ENCODE measurements at places on chromosomes 6 and 20.

DNA sequence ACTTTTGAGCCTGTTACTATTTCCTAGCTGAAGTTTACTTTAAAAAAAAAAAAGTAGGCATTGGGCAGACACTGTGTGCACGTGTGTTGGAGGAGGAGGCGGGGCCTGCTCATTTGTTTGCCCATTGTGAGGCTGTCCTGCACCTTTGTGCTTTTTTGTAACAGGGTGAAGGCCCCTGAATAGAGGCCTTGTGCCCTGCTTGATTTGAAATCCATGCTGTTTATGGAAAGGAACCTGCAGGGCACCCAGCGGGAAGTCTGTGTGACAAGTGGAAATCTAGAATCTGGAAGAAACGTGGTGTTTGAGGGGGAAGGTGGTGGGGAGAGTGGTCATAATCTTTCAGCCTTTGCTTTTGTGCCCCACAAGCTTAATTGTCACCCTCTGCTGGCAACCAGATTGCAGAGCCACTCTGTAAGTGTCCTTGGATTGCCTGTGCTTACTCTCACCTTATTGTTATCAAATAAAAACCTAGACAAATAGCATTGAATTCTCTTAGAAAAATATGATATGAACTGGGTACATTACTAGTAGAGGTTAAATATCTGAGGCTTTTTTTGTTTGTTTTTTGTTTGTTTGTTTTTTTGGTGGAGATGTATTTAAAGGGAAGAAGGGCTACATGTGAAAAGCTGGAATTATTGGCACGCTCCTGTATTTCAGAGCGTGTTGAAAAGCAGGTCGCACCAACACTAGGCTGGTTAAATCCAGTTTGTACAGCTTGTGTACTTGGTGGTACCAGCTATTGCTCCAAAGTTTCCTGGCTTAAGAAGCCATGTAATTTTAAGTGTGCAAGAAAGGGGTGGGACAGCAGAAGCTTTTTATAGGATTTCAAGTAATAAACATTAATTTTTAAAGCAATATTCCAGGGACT is 156.3 kb downstream of the ARID1B start:
- DNase-seq = no peak

- DNase-seq = no peak
Measured at GRCh38 chr20:59006167-59006863, 739 bp downstream of the CTSZ start.

- DNase-seq = no peak
Measured at GRCh38 chr6:63527658-63528514, 44.4 kb upstream of the LOC128125822 start.

DNA sequence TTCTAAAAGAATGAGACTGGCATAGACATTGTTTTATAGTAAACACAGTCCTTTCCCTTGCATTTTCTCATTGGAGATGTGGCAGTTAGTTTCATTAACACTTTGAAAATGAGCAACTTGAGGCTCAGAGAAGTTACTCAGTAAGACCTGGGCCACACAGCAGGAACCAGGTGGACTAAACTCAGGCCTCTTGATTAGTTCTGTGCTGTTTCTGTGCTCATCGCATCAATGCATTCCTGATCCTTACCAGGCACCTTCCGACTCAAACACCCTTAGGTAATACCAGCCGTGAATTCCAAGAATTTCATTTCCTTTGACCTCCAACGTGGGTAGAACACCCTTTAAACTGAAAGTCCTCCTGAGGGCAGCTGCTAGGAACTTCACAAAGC is 362.8 kb downstream of the ESR1 start:
- DNase-seq = no peak

DNA sequence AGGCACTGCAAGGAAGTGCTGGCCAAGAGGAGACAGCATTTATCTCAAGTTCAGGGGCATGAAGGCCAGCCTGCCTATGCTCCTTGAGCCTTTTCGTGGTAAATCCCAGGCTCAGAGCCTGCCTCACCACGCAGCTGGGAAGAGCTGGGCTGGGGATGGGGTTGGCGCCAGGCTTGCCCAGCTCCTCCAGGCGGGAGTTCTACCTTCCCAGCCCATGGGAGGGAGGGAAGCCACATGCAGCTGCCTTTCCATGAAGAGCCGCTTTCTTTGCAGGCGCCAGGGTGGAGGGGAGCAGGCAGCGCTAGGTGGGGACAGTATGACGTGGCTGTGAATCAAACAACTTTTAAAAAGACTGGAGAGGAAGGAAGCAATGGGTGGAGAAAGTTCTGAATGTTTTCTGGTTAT is 19.5 kb upstream of the SIRT5 start:
- DNase-seq = no peak

GRCh38 chr6:87068795-87069194 is 26.1 kb downstream of the CGA start:
- no peak for DNase-seq

GRCh38 chr20:49909499-49910339 is 5.6 kb downstream of the SPATA2 start:
- no peak for DNase-seq

DNA sequence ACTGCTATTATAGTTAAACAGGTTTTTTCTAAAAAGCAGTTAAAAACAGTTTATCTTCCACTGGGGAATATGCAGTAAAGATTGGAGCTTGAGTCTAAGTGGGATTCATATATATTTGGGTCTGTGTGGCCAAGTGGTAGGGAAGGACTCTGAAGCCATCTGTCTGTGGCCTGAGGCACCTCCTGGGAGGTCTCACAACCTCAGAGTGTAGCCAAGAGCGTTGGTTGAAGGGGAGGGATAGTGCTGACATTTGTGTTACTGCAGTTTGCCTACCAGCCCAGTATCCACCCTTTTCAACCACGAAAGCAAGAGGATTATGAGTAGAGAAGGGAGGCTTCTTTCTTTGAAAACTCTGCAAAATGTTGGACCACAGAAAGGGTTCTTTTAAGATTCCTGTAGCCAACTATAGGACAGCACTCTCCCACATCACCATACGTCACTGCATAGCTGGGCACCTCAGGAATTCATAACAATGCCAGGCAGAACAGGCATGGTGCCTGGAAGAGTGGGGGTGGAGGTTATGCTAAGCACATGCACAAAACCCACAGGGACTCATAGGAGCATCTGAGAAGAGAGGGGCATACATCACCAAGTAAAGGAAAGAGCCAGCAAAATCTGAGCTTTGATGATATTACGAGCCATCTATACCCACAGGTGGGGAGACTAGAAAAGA is 90.5 kb upstream of the HEY2 start:
- no peak for DNase-seq

GRCh38 chr6:79226660-79227059 is 7.8 kb downstream of the HMGN3 start:
- DNase-seq = no peak

- DNase-seq = no peak
Measured at GRCh38 chr6:105177556-105177955, 2.3 kb downstream of the POPDC3 start.

DNA sequence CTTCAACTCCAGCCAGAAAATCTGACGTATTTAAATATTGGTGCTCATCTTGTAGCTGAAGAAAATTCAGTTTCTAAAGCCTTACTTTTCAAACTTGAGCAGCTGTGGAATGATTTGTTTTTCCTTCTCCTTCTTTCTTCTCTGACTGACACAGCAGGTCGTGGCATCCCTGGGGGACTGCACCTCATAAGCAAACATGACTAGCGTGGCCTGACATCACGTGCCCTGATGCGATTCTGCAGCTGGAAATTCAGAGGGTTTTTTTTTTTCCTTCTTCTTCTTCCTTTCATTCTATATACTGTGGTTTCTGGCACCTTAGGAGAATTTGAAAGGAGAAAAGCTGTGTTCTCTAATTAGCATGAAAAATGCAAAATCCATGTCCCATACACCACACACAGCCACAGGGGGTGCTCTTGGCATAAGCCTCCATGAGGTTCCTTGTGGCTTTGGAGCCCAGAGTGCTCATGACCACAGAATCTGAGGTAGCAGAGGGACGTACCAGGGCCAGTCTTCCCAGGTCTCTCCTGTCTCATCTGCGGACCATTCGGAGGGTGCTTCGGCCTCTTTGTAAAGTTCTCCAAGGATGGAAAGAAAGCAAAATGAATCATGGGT is 258.5 kb upstream of the CDH4 start:
- no peak for DNase-seq

GRCh38 chr6:2547355-2547754 is 203.4 kb downstream of the MYLK4 start:
- no peak for DNase-seq

DNA sequence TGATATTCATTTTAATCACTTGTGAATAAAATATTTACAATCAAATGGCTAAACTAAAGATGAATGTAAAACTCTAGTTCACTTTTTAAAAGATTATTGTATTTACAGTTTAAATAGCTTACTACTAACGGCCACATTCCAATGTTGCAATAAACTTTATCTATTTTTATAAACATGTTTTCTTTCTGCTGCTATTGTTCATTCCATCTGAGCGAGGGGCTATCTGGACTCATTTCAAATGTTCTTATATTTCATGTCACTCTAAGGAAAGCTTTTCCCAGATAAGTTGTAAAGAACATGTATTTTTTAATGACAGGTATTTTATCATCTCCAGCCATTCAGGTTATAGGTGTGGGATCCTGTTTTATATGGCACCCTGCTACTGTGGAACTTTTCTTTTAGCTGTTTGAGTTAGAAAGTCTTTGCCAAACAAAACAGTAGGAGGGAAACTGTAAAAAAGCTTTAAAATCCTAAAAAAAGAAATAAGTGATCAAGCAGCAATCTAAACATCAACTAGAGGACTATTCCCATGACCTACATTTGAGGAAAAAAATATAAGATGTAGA is 42.5 kb downstream of the HMGCLL1 start:
- no peak for DNase-seq

- DNase-seq = no peak
Measured at GRCh38 chr6:112786801-112787200, 439.7 kb downstream of the RFPL4B start.

- DNase-seq = no peak
Measured at GRCh38 chr6:43262000-43262779, 18.9 kb downstream of the TTBK1 start.

DNA sequence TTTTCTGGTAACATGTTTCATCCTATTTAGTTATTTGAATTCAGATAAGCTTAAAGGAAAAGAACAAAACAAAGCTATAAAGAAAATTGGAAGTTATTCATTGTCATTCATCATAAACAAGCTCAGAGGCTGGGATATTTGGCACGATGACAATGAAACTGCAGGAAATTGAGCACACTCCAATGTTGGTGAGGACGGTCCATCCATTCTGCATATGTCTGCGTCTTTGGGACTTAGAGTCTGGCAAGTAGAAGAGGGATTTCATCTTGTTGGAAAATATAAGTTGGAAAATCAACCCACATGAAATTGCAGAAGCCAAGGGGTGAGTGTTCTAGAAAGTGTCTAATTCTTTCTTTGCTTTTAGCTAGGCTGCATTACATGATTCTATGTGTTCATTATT is 78.4 kb downstream of the HDGFL1 start:
- no peak for DNase-seq

DNA sequence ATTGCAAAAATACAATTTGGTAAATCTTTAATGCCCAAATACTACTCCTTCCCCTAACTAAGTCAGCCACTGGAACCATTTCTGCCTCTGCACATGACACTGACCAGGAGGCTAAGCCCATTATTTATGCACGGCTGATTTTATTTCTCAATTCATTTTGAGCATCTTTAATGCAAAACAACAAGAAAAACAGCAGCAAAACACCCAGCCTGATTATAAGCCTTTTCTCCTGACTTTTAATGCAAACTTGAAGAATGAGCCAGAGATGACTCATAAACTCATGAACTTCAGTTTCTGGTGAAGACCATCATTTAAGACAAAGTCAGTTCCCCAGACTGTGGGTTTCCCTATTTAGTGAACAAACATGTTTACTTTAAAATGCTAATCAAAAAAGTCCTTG is 51.6 kb downstream of the CYP24A1 start:
- no peak for DNase-seq

DNA sequence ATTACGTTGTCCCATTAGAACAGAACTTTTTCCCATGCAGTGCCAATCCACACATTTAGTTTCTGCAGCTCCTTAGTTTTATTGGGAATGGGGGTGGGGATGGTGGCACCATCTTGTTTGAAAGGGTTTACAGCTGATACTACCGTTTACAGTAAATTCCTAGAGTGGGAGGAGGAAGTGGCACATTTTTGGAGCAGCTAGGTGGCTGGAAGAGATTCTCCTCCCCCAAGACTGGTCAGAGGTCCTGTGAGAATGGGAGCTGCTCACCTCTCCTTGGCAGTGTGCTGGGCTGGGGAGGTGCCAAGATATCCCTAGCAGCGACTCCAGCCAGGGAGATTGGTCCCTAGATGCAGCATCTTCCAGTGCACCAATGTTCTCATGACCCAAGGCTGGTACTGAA is 12.4 kb upstream of the CCN6 start:
- no peak for DNase-seq

DNA sequence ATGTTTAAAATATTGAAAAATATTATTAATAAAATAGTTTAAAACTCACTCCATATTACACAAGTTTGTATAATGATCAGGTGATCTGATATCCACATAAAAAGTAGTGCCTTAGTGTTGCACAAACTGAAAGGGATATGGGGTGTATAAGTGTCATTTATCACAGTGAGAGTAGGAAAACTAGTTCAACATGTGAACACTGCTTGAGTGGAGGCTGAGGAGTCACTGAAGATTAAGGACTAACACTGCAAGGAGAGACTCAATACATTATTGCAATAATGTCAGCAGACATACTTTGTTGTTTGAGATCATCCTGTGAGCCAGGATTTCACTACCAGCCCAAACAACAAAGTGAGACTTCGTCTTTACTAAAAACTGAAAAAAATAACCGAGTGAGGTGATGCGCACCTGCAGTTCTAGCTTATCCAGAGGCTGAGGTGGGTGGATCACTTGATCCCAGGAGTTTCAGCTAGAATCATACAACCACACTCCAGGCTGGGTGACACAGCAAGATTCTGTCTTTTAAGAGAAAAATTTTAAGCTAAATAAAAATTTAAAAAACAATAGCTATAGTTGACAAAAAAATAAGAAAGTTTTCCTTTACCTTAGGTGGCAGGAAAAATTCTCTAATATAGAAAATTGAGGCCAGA is 2.4 kb upstream of the KHDC1L start:
- DNase-seq = no peak

DNA sequence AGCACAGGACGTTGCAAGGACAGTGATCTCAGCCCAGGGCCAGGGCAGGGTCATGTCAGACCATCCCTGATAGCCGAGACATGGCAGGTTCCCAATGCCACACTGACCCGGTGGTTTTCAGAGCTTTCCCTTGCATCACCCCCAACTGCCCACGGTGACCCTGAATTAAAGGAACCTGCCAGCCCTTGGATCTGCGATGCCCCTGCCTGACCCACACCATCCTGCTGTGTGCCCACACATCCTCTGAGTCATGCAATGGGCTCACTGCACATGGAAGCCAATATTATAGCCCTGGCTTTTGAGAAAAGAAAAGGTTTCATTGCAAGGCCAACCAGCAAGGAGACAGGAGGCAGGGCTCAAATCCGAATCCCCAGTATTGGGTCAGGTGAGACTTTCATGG is 132.6 kb upstream of the CST7 start:
- DNase-seq = no peak

DNA sequence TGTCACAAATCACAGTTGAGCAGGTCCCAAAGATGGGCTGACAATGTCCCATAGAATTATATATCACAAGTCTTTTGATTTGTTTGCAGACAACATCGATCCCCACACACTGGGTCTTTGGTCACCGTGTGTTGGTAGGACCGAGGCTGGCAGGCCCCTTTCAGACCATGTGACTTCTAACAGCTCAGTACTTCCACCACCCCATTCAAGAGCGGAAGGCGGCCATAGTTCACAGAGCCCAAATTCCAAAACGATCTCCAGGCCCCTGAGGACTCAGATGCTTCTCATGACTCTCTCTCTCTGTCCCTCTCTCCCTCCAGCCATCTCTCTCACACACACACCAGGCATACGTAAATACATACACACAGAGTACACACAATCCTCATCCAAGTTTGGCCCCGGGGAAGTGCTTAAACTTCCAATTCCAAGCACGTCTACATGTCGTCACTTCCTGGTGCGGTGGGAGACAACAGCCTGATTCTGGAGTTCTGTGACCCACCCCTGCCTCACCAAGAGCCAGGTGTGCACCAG is 155.9 kb upstream of the INSM1 start:
- DNase-seq = no peak

All from stimulated activated CD4-positive, alpha-beta T cell treated with anti-CD3 and anti-CD28 coated beads, TNF-alpha, amount 100 ng/mL, for 4 hours (primary cell).